ENCODE measurements at places on chromosomes 16 and 17. TPM values are rescaled to one million over a fixed set of nuclear protein-coding genes. Genes with fewer than 3 reads are reported as not detected.

Gene CCL8
- not detected for total RNA-seq

Gene CYBA
- total RNA-seq: 129 TPM

Gene MYO15A
- not detected for total RNA-seq

Gene IL17C
- total RNA-seq: not detected

Gene TMEM238L
- not detected for total RNA-seq

Gene PIK3R6
- total RNA-seq: not detected

Gene UMOD
- not detected for total RNA-seq

Gene DPEP1
- 2.0 TPM for total RNA-seq

Gene HEXIM2
- 2.7 TPM for total RNA-seq

Gene SMIM36
- not detected for total RNA-seq

Gene TBC1D3H
- not detected for total RNA-seq

Gene ZNF750
- total RNA-seq: 0.09 TPM

Gene ABCC1
- total RNA-seq: 30.8 TPM

Gene CCL16
- 0.19 TPM for total RNA-seq

Gene TNP2
- total RNA-seq: not detected

Gene EVPLL
- total RNA-seq: not detected

Gene ADAT1
- total RNA-seq: 43.5 TPM

Gene USP31
- total RNA-seq: 17.7 TPM

Gene GRIN2C
- 0.19 TPM for total RNA-seq

Gene ACSM2A
- total RNA-seq: not detected

Gene ANKRD40CL
- total RNA-seq: not detected

Gene UNKL
- total RNA-seq: 8.5 TPM

Gene KPNB1
- total RNA-seq: 259 TPM

Gene BAIAP3
- 0.18 TPM for total RNA-seq

Gene ZNF385C
- not detected for total RNA-seq

Gene CCL3
- not detected for total RNA-seq

Gene WNK4
- total RNA-seq: 8.1 TPM

Gene KRT35
- total RNA-seq: not detected

Gene NAT9
- 37.6 TPM for total RNA-seq

Gene LPCAT2
- 42.9 TPM for total RNA-seq
